ENCODE measurements at places on chromosomes 2 and 18. TPM values are rescaled to one million over a fixed set of nuclear protein-coding genes. Genes with fewer than 3 reads are reported as not detected.

The HAAO gene
- 4.2 TPM for total RNA-seq

The SEPTIN10 gene
- 109 TPM for total RNA-seq

The LINC00305 gene
- not detected for total RNA-seq

The ATOH8 gene
- 8.4 TPM for total RNA-seq

The WNT10A gene
- not detected for total RNA-seq

The CGREF1 gene
- total RNA-seq: 2.1 TPM

The KCNJ13 gene
- not detected for total RNA-seq

The MLPH gene
- total RNA-seq: not detected

The PLB1 gene
- 1.0 TPM for total RNA-seq

The TMEM178A gene
- total RNA-seq: 4.7 TPM

The RNU2-63P gene
- not detected for total RNA-seq

The KCNF1 gene
- 1.6 TPM for total RNA-seq

The ALPI gene
- total RNA-seq: not detected

The MGAT4A gene
- total RNA-seq: 6.3 TPM

The DYNAP gene
- not detected for total RNA-seq

The UGT1A5 gene
- not detected for total RNA-seq

The NOSTRIN gene
- 8.4 TPM for total RNA-seq

The IL36A gene
- not detected for total RNA-seq

The ZNF516 gene
- total RNA-seq: 33.9 TPM

The RAB27B gene
- 1.0 TPM for total RNA-seq

The TWIST2 gene
- 6.8 TPM for total RNA-seq

The SLC20A1 gene
- total RNA-seq: 15.7 TPM

The BUB1 gene
- total RNA-seq: 7.8 TPM

The FAM210A gene
- 19.8 TPM for total RNA-seq

The PRKAG3 gene
- 9.9 TPM for total RNA-seq

The NUP35 gene
- 24.0 TPM for total RNA-seq

The NCKAP5 gene
- 5.7 TPM for total RNA-seq

The EXOC6B gene
- 24.5 TPM for total RNA-seq

The PCARE gene
- total RNA-seq: under 0.01 TPM

The TPO gene
- total RNA-seq: not detected

The GREB1L gene
- 12.5 TPM for total RNA-seq

The SP140 gene
- 0.52 TPM for total RNA-seq

The GCG gene
- 5.2 TPM for total RNA-seq

The HOXD11 gene
- not detected for total RNA-seq

The CRYBA2 gene
- total RNA-seq: not detected

The OR6B2 gene
- not detected for total RNA-seq

The CCBE1 gene
- 2.6 TPM for total RNA-seq

The FNDC4 gene
- total RNA-seq: 5.2 TPM

The CNRIP1 gene
- 17.7 TPM for total RNA-seq

The GKN1 gene
- total RNA-seq: not detected

The TUBA4B gene
- not detected for total RNA-seq

The TXNDC2 gene
- not detected for total RNA-seq

The RALB gene
- total RNA-seq: 36.0 TPM

The SLC25A12 gene
- total RNA-seq: 27.7 TPM

The PPP1R1C gene
- total RNA-seq: 1.6 TPM

The DRC1 gene
- 2.1 TPM for total RNA-seq

The MAPRE2 gene
- total RNA-seq: 9.4 TPM

The CFAP221 gene
- total RNA-seq: 1.0 TPM

The RAB6C gene
- not detected for total RNA-seq

The PROC gene
- not detected for total RNA-seq
